ENCODE measurements at places on chromosomes 1 and 21.

DNA sequence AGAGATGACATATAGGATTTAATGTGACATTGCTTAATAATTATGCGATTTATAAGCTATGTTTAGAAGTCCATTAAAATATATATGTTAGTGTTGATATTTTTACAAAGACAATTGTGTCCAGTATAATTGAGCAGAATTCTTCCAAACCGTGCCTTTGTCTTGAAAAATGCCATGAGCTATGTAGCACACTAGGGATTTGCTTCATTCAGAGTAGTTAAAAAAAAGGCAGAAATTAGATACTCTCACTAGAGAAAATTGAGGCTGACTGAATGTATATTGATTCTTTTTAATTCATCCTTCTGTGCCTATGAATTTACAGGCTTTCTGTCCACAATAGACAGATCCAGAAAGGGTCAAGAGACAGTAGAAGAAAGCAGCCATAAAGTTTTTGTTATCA, 429.0 kb downstream of the NEGR1 start:
- DNase-seq = no peak

DNA sequence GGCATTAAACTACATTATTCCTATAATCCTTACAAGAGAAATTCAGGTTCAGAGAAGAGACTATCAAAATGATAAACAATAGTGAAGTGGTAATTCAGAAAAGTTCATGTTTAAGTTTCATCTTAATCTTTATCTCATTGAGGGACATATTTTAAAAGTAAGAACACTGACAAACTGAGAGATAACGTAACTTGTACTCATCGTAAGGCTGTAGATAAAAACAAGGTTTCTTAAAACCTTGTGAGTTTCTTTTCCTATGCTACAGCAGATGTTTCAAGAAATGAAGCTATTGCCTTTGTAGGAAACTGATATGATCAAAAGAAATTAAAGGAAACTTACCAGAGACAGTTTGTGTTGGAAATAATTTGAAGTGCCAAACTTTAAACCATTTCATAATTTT, 65.0 kb downstream of the RERE start:
- DNase-seq = no peak

- DNase-seq = no peak
These were observed 48.9 kb upstream of the POU3F1 start for GRCh38 chr1:38095454-38095931.

GRCh38 chr1:97119260-97120158, 397.9 kb downstream of the PTBP2 start:
- DNase-seq = no peak

DNA sequence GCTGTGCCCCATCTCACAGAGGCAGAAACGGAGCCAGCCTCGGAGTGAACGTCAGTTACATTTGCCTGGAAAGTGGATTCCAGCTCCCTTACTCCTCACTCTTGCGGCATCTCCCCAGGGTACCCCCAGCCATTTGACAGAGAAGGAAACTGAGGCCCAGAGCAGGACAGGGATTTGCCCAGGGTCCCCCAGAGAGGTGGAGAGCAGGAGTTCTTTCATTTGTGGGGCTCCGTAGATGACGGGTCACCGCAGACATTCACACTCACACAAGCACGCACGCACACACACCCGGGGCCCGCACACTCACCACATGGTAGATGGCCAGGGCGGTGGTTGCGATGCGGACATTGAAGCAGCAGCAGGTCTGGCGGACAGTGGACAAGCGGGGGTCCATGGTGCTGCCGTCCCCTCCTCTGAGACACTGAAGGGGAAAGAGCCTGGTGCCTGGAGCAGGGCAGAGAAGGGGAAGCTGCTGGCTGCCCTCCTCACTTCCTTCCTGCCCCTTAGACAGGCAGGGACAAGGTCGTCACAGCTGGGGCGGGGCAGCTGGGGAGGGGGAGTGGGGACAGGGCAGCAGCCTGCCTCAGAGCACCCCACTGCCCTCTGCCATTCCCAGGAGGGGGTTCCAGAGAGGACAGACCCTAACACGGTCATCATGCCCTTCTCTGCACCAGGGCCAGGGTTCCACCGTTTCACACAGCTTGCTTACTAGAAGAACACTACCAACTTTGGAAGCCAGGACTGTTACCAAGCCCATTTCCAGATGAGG, at the start of gene LAPTM5:
Gene LAPTM5, minus strand, starts transcription at position 423 of the 769 bp plus-strand sequence. Its CDS starts 29 bp downstream, at position 394.
- DNase-seq = no peak

All from SHP77 treated with DMSO at 0.1 percent for 48 hours (cell line).